ENCODE measurements at places on chromosomes 16 and 17.

- peaks cover 52% of the 10 kb centered on the region for H3K27me3 ChIP-seq
- H3K4me1 ChIP-seq = no peaks in the 10 kb centered on the region
- DNase-seq = no peak
- no peak overlapping the region for H3K27ac ChIP-seq
- no peaks in the 10 kb centered on the region for H3K36me3 ChIP-seq
- H3K4me3 ChIP-seq = no peak overlapping the region
These were observed 20.5 kb upstream of the MTMR4 start for GRCh38 chr17:58534901-58535421.

DNA sequence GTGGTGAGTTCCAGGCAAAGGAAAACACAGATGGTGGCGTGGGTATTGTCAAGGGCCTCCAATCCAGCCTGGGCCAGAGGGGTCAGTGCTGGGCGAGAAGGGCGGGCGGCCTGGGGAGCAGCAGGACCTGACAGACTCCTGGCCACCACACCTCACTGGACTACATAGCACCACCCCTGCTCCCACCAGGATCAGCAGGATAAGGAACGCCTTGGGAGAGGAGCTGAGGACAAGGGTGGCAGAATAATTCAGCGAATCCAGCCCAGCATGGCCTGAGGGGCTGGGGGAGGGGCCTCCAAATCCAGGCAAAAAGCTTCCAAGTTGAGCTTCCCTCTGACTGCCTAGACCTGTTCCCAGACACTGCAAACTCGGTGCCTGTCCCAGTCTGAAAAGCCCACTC lies 6.5 kb downstream of the DLX4 start:
- peaks cover 20% of the 10 kb centered on the region for H3K4me1 ChIP-seq
- no peak overlapping the region for H3K4me3 ChIP-seq
- no peak overlapping the region for H3K27ac ChIP-seq
- DNase-seq = no peak
- no peaks in the 10 kb centered on the region for H3K36me3 ChIP-seq

DNA sequence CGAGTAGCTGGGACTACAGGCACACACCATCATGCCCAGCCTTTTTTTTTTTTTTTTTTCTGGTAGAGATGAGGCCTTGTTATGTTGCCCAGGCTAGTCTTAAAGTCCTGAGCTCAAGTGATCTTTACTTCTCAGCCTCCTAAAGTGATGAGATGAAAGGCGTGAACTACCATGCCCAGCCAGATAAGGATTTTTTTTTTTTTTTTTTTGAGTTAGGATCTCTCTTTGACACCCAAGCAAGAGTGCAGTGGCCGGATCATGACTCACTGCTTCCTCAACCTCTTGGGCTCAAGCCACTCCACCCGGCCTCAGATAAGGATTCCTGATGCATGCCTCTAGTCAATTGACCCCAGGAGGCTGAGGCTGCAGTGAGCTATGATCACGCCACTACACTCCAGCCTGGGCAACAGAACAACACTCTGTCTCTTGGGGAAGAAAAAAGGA lies 11.2 kb upstream of the PLEKHG4 start:
- H3K36me3 ChIP-seq = no peaks in the 10 kb centered on the region
- H3K27me3 ChIP-seq = no peaks in the 10 kb centered on the region
- no peaks in the 10 kb centered on the region for H3K4me1 ChIP-seq
- no peak for DNase-seq
- no peak overlapping the region for H3K27ac ChIP-seq

DNA sequence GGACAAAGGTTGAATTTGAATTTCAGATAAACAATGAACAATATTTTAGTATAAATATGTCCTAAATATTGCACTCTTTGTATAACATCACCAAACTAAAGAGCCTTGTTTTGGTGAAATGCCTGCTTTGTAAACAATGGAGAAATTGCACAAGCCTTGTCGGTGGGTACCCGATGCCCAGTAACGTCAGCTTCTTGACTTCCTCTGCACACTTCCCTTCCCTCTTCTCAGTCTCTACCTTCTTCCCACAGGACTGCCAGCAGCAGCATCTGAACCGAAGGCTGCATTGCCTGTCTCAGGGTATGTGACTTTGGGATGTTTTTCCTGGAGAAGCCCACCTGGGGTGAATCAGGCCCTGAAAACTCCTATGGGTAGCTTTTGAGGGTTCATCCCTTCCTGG lies 113.9 kb downstream of the UTP18 start:
- DNase-seq = no peak
- peaks cover 9% of the 10 kb centered on the region for H3K4me1 ChIP-seq
- H3K27me3 ChIP-seq = peaks cover 12% of the 10 kb centered on the region
- no peaks in the 10 kb centered on the region for H3K36me3 ChIP-seq

DNA sequence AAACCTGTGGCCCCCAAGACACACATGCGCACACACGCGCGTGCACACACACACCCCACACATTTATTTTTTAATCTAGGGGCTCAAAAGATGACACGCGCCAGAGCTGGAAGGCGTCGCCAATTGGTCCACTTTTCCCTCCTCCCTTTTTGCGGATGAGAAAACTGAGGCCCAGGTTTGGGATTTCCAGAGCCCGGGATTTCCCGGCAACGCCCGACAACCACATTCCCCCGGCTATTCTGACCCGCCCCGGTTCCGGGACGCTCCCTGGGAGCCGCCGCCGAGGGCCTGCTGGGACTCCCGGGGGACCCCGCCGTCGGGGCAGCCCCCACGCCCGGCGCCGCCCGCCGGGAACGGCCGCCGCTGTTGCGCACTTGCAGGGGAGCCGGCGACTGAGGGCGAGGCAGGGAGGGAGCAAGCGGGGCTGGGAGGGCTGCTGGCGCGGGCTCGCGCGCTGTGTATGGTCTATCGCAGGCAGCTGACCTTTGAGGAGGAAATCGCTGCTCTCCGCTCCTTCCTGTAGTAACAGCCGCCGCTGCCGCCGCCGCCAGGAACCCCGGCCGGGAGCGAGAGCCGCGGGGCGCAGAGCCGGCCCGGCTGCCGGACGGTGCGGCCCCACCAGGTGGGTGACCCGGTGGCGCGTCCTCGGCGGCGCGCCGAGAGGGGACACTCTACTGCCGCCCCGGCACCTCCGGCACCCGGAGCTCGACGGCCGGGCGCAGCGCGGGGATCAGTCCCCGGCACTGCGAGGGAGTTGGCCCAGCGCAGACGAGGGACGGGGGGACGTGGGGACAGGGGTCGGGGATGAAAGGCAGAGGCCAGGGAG lies at the start of gene STAT5A:
STAT5A (plus strand) TSS at position 522 of the 826 bp plus-strand sequence. CDS start 914 bp downstream, outside the sequence.
- H3K4me1 ChIP-seq = peaks cover 52% of the 10 kb centered on the region
- H3K27ac ChIP-seq = peak within 1 kb of the TSS; percentile 97
- H3K27me3 ChIP-seq = no peaks in the 10 kb centered on the region
- peak within 1 kb of the TSS; percentile 95 for H3K4me3 ChIP-seq
- no peaks in the 10 kb centered on the region for H3K36me3 ChIP-seq

DNA sequence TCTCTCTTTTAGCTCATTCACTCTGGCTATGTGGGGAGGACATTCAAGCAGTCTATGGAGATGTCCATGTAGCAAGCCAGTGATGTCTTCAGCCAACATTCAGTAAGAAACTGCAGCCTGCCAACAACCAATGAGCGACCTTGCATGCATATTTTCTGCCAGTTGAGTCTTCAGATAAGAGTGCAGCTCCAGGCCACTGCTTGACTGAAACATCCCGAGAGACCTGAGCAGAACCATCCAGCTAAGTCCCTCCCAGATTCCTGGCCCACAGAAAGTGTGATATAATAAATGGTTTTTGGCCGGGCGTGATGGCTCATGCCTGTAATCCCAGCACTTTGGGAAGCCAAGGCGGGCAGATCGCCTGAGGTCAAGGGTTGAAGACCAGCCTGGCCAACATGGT lies 10.5 kb upstream of the C17orf58 start:
- H3K4me1 ChIP-seq = peaks cover 9% of the 10 kb centered on the region
- DNase-seq = no peak
- no peak overlapping the region for H3K4me3 ChIP-seq

- DNase-seq = no peak
- H3K27me3 ChIP-seq = no peaks in the 10 kb centered on the region
- no peak overlapping the region for H3K4me3 ChIP-seq
- H3K36me3 ChIP-seq = peaks cover 11% of the 10 kb centered on the region
These were observed 122.3 kb downstream of the ABCC1 start for GRCh38 chr16:16071631-16072244.

GRCh38 chr17:63707151-63707550 lies 7.2 kb upstream of the LIMD2 start:
- no peak for DNase-seq
- H3K27me3 ChIP-seq = no peaks in the 10 kb centered on the region
- peaks cover 66% of the 10 kb centered on the region for H3K4me1 ChIP-seq
- H3K36me3 ChIP-seq = peaks cover 8% of the 10 kb centered on the region
- peak overlapping the region; percentile 89 for H3K27ac ChIP-seq

DNA sequence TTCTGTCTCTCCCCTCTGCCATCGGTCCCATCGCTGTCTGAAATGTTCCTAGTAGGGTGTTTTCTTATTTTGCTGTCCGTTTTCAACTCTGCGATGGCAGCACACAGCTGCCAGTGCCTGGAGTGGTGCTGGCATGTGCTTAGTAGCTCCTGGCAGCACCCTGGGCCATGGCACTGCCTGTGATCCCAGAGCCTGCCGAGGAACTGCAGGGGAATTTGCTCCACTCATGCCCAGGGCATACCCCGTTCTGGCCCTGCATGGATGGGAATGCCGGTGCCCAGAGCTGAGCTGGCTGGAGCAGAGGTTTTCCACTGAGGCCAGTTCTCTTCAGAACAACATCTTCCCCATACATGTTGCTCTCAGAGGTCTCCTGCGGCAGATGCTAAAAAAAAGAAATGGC lies 43.1 kb downstream of the GPT2 start:
- H3K27ac ChIP-seq = no peak overlapping the region
- no peak for DNase-seq
- no peaks in the 10 kb centered on the region for H3K36me3 ChIP-seq

GRCh38 chr17:75707079-75707571 lies 14.1 kb upstream of the ITGB4 start:
- no peaks in the 10 kb centered on the region for H3K27me3 ChIP-seq
- H3K4me3 ChIP-seq = no peak overlapping the region
- peaks cover 16% of the 10 kb centered on the region for H3K36me3 ChIP-seq
- H3K4me1 ChIP-seq = peaks cover 4% of the 10 kb centered on the region
- DNase-seq = no peak
